Hypothalamus (tissue), 51 donors: ENCODE measurements at places on chromosomes 4 and X.

DNA sequence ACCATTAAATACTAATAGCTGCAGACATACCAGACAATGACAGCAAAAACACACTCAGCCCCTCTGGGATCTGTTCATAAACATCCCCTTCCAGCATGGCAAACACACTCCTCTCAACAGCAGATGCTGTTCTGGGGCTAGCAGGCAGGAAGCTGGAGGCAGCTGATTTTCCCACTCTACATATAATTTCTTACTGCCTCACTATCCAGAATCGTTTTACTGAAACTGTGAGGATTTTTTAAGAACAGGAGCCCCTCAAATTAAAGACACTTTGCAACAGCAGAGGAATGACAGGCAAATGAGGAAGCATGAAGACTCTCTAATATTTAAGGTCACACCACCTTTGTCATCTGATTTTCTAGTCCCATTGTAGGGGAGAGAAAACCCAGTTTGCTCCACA lies 2.2 kb downstream of the MAPK10 start:
- no peak for DNase-seq

GRCh38 chrX:117538178-117539089 lies 578.2 kb downstream of the KLHL13 start:
- no peak for DNase-seq

DNA sequence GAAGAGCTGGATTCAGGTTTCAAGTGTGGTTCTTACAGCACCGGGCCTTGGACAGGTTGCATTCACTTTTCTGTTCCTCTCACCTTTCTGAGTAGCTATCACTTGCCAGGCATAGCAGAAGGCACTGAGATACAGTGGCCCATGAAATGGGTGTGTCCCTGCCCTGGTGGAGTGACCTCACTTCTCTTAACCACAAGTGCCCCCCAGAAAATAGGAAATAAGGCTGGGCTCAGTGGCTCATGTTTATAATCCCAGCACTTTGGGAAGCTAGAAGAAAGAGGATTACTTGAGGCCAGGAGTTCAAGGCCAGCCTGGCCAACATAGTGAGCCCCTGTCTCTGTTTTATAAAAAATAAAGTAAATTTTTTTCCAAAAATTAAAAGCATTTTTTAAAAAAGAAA lies 101.7 kb upstream of the KIT start:
- no peak for DNase-seq

- DNase-seq: no peak
Measured at GRCh38 chrX:112614640-112615039, 65.1 kb downstream of the LHFPL1 start.

GRCh38 chr4:177322266-177322665 lies 12.6 kb downstream of the NEIL3 start:
- no peak for DNase-seq

DNA sequence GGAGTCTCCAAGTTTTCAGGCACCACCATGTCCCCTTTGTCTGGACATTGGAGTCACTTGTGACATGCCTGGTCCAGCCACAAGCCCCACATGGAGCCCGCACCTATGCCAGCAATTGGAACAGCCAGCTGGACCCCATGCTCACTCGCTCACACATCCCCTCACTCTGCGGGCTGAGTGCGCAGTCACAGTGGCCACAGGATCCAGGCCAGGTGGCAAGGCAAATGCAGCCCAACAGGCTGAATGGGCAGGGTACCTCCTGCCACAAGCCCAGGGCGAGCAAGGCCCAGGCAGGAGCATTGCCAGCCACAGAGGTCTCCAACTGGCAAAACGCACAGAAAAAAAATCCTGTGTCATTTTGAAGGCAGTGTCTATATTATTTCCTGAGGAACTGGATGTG lies 82.0 kb downstream of the ANXA10 start:
- DNase-seq: no peak

- DNase-seq: no peak
Measured at GRCh38 chr4:108527723-108528122, 92.7 kb upstream of the RPL34 start.

- DNase-seq: no peak
Measured at GRCh38 chr4:89070041-89070440, 13.1 kb upstream of the FAM13A start.

DNA sequence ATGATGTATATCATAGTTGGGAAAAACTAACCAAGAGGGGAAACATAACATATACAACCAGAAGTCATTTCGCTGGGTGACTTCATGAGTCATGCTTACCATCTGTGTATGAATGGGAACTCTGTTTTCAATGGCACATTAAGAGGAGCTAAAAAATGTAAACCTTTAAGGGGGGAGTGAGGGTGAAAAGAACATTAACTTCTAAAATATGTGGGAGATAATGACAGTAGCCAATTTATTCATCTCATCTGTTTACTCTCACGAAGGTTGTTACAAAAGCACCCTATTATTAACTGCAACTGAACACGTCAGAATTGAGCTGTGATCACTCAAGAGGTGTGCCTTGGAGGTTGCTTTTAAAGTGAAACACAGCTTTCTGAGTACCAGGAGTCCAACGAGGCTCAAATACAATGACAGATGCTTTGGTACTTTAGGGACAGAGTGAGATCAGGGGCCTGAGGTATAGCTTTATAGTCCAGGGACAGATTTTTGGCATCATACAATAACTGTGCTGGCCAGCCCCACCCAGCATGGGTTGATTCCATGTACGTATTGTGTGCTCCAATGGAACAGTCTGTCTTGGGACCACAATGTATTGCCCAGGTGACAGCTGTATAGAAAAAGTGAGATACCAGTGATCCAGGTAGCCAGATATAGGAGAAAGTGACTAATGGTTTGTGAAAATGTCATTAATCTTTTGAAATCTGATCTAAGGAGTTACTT lies 107.3 kb downstream of the AMMECR1 start:
- no peak for DNase-seq

GRCh38 chrX:47540754-47541538 lies 20.1 kb upstream of the ARAF start:
- DNase-seq: peak; percentile 9

DNA sequence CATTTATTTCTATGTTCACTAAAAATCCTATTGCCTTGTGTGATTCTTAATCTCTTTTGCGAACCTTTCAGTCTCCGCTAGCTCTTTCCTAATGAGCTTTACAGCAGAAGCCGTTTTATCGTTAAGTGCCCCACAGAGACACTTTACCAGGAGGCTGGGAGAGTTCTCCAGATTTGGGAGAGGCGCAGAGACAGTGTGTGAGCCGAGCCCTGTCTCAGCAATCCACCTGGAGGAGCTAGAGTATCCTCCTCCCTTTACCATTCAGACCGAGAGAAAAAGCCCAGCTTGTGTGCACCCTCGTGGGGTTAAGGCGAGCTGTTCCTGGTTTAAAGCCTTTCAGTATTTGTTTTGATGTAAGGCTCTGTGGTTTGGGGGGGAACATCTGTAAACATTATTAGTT lies 54.9 kb upstream of the MTM1 start:
- DNase-seq: no peak

- no peak for DNase-seq
Measured at GRCh38 chr4:52248820-52249219, 197.7 kb downstream of the SPATA18 start.

GRCh38 chr4:38570647-38571276 lies 93.2 kb upstream of the KLF3 start:
- DNase-seq: no peak

- no peak for DNase-seq
Measured at GRCh38 chrX:71938371-71938770, 27.7 kb downstream of the NHSL2 start.

GRCh38 chrX:107710617-107711391 lies 64.8 kb downstream of the TSC22D3 start:
- DNase-seq: no peak

DNA sequence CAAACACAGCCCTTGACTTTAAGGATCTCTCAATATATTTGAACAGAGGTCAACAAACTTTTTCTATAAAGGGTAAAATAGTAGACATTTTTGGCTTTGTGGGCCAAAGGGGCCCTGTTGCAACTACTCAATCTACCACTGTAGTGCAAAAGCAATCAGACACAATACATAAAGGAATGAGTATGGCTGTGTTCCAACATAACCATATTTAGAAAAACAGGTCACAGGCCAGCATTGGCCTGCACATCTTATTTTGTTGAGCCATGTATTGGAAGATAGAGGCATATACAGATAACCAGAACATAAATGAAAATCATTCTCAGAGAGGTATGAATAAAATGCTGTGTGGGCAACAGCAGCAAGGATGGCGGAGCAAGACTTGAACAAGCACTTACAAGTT lies 49.8 kb downstream of the MID1 start:
- no peak for DNase-seq

GRCh38 chrX:68827256-68827655 lies 1.6 kb upstream of the EFNB1 start:
- DNase-seq: no peak

- DNase-seq: no peak
Measured at GRCh38 chr4:162265802-162266201, 102.0 kb upstream of the FSTL5 start.

- no peak for DNase-seq
Measured at GRCh38 chrX:130296743-130297142, 28.0 kb upstream of the ZNF280C start.

- no peak for DNase-seq
Measured at GRCh38 chr4:16532240-16532970, 306.1 kb upstream of the TAPT1 start.

GRCh38 chr4:9849538-9849920 lies 68.1 kb downstream of the DRD5 start:
- DNase-seq: no peak

DNA sequence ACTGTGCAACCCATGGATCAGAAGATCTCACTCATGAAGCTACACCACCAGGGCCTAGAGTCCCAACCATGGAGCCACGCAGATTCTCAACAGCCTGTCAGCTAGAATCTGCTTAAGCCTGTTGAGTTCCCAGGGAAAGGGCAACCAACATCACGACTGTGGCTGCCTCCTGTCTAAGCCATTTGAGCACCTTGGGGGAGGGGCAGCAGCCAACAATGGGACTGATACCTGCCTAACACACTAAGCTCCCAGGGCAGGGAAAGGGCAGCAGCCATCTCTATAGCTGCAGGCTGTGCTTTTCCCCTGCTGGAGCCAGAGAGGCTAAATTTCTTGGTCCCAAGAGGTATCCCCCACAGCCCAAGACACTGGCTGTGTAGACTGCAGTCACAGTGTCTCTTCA lies 96.5 kb upstream of the TCEAL2 start:
- no peak for DNase-seq

- no peak for DNase-seq
Measured at GRCh38 chr4:9999956-10000561, 21.2 kb downstream of the SLC2A9 start.

DNA sequence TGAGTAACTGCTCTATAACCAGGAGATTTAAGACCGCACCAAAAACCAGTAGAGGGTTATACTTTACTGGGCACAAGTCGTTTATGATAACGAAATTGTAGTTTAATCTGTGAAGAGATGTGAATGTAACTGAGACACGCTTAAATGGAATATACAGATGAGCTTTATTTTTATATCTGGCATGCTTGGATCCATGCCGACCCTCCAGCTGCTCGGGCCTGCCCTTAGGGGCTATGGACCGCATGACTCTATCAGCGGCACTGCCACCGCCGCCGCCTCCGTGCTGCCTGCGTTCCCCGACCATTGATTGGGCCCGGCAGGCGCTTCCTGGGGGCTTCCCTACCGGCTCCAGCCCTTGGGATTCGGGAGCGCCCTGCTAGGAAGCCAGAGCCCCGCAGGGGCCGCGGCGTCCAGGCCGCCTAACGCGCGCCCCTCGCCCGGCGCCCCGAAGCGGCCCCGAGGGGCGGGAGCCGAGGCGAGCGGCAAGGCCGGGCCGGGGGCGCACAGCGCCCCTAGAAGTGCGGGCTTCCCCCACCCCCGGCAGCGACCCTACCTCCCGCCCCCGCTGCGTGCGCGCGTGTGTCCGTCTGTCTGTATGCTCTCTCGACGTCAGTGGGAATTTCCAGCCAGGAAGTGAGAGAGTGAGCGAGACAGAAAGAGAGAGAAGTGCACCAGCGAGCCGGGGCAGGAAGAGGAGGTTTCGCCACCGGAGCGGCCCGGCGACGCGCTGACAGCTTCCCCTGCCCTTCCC lies at the start of gene NFKB1:
Gene NFKB1 (plus strand): TSS at position 664 of the 751 bp plus-strand sequence. CDS start 24,160 bp downstream, outside the sequence.
- peak; percentile 41 for DNase-seq

GRCh38 chr4:138107023-138107422 lies 135.1 kb downstream of the SLC7A11 start:
- DNase-seq: no peak

- no peak for DNase-seq
Measured at GRCh38 chr4:6178757-6179156, 21.6 kb downstream of the JAKMIP1 start.

- DNase-seq: no peak
Measured at GRCh38 chr4:7557456-7557855, 122.7 kb upstream of the PSAPL1 start.

GRCh38 chr4:182351485-182351884 lies 108.3 kb downstream of the TENM3 start:
- no peak for DNase-seq

- DNase-seq: no peak
Measured at GRCh38 chr4:184021389-184021788, 116.3 kb downstream of the STOX2 start.

GRCh38 chr4:100581337-100581736 lies 63.5 kb upstream of the EMCN start:
- DNase-seq: no peak

DNA sequence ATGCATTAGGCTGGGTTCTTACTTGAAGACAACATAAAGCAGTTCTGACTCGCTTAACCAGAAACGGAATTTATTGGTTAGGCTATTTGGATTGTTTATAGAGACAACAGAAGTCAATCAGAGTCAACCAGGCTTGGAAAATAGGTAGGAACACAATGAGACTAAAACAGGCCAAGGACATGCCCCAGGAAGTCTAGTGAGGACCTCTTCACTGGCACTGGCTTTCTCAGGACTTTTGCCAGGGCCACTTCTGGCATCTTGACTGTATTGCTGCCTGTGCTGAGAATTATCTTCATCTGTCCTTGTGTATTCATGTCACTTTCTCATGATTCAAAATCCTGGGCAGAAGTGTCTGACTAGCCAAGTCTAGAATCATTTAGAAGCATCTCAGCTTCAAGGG lies 19.6 kb downstream of the PGAM4 start:
- no peak for DNase-seq

DNA sequence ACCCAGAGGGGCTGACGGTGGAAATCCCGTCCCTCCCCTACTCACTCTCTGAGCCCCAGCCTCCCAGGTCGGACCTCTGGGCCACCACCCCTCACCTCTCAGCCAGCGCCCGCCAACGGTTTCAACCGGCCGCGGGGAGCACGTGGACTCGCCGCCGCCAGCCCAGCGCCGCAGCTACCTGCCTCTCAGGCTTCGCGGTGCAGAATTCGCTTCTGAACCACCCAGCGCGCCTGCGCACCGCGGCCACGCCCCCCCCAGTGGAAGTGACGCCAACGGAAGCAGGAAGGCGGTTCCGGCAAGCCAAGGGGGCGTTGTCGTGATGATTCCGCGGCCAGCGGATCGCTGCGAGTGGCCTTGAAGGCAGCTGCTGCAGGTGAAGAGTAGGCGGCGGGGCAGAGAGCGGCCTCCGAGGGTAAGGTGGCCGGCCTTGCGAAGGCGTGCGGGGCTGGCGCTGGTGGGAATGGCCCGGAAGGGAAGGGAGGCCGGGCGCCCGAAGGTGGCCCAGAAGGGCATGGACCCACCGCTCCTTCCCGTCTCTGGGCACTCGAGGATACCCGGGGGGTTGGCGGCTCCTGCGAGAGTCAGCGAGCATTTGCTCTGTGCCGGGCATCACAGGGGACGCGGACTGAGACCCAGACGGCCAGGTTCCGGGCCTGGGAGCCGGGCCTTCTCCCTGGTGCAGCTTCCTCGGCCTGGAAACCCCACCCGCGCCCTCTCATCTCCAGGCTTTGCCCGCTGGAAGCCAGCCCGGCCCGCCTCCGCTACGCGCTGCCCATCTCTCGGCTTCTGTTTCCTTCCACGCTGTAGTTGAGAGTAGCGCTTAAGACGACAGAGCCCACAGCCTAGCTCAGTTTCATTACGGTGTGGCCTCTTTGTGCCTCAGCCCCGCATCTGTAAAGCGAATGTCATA lies at the start of the genes LYAR and ZBTB49:
Gene LYAR (minus strand): TSS at position 214 of the 910 bp plus-strand sequence. CDS start 6,412 bp downstream, outside the sequence.
Gene ZBTB49 (plus strand): TSS at position 311 of the 910 bp plus-strand sequence. CDS start 9,695 bp downstream, outside the sequence.
- DNase-seq: peak; percentile 96
